Stimulated activated CD4-positive, alpha-beta T cell treated with anti-CD3 and anti-CD28 coated beads, TNF-alpha, amount 100 ng/mL, for 24 hours (primary cell): ENCODE measurements at places on chromosomes 1 and 21.

DNA sequence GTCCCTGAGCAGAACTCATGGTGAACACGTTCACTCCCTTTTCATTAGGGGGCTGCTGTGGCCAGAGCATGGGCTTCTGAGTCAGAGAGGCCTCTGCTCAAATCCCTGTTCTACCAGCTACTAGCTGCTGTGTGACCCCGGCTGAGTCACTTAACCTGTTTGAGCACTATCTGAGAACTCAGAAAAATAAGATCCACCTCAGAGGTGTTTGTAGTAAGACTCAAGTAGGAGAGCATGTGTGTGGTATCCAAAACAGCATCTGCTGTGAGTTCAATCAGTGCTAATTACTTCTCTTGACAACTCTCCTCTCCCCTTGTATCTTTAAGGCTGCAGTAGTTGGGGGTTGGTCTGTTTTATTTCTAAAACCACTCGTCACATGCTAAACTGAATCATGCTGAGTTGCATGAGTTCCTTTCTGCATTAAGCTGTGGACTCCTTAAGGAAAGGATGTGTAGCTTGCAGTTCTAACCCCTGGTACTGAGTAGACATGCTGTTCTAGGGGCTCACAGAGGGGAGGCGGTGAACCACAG lies 39.7 kb upstream of the JUN start:
- no peak for DNase-seq

GRCh38 chr1:84674021-84674420 lies 16.2 kb downstream of the SSX2IP start:
- DNase-seq, result no peak

DNA sequence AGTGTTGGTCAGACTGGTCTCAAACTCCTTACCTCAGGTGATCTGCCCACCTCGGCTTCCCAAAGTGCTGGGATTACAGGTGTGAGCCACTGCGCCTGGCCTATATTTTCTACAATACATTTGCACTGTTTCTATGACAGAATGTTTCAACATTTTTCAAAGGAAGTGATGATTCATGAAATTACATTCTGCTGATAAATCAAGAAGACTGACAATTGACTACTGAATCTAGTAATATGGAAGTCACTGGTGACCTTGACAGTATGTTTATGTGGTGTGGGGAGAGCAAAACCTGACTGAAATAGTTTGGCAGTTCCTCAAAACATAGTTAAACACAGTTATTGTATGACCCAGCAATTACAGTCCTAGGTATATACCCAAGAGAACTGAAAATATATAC lies 18.1 kb downstream of the LRIF1 start:
- no peak for DNase-seq

DNA sequence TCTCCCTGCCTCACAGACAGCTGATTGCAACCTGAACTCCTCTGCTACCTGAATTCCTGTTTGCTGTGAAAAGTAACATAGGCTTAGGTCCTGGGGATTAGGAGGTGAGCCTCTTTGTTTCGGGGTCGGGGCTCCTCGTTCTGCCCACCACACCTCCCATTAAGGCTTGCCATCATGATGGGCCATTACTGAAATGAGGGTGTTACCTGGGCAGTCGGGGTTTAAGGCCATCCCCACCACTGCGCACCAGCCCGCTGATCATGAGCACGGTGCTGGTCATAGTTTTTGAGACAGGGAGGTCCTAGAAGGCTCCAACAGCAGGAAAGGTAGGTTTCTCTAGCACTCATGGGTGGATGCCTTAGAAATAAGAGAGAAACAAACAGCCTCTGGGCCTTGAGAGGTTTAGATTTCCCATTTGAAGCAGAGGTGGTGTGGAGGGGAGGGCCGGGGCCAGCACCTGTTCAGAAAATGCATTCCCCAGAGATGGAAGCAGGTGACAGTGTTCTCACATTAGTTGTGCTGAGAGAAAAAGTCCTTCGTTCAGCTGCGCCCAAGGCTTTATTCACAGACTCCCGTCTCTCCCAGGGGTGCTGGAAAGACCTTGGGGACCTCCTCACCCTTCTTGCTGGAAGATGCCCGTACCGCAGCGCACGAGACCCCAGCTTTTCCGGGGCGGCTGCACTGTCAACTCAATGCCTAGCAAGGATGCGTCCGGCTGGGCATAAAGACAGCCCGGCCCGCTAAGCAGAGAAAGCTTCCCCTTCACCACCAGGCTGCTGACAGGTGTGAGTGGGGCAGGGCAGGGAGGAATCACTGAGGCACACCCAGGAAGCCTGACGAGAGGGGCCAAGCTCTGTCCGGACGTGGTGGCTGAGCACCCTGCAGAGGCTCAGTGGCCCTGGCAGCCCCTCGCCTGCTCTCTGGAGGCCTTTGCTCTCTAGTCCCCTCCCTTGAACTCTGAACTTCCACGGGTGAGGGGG lies 125.5 kb downstream of the PGBD5 start:
- DNase-seq, result no peak

DNA sequence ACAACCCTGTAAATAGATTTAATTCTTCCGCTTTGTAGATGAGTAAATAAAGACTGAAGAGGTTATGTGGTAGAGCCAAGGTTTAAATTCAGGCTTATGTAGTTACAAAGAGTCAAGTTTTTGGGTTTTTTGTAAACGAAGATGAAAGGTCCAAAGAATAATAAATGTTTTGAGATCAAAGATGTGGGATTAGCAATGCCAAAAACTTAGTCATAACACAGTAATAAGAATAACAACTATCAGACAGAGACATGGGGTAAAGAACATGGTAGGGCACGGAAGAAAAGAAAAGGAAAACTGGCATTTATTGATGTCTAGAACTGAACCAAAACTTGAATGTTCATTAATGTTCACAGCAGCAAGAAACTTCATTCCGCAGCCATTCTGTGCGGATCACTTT lies 42.9 kb downstream of the EXTL2 start:
- DNase-seq, result no peak

GRCh38 chr1:185539277-185539943 lies 194.8 kb upstream of the HMCN1 start:
- no peak for DNase-seq

GRCh38 chr1:59947047-59947938 lies 20.7 kb upstream of the CYP2J2 start:
- DNase-seq, result peak; percentile 15

- no peak for DNase-seq
Measured at GRCh38 chr1:227312361-227313025, 5.8 kb downstream of the CDC42BPA start.

GRCh38 chr1:26370591-26371382 lies 1.8 kb downstream of the ZNF683 start:
- no peak for DNase-seq

DNA sequence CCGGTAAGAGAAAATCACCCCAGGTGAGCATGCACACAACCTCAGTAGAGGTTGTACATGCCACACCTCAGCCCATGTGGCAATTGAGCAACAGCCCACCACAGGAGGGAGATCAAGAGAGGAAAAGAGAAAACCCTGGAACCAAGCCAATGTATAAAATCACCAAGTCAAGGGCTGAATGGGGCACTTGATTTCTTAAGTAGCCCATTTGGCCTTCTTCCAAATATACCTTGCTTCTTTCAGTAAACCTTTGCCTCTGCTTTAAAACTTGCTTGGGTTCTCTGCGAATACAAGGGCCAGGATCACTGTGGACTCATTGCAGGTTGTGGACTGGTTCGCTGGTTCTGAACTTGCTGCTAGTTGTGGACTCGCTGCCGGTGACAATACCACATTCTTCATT lies 1814.0 kb downstream of the PLA2G4A start:
- DNase-seq, result no peak

- no peak for DNase-seq
Measured at GRCh38 chr21:46452710-46453109, 6.0 kb upstream of the DIP2A start.

- DNase-seq, result peak; percentile 70
Measured at GRCh38 chr1:30801771-30802198, 44.2 kb upstream of the LAPTM5 start.

DNA sequence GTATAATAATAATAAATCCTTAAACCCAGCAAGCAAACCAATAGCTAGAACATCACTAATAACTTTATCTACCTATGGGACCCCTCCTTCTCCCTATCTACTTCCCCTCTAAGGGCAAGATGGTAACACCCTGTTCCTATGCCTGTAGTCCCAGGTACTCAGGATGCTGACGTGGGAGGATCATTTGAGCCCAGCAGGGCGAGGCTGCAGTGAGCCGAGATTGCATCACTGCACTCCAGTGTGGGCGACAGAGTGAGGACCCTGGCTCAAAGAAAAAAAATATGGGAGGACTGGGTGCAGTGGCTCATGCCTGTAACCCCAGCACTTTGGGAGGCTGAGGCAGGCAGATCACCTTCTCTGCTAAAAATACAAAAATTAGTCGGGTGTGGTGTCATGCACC lies 143.1 kb upstream of the SLC45A1 start:
- no peak for DNase-seq

GRCh38 chr1:20574686-20575540 lies 14.0 kb upstream of the CDA start:
- peak; percentile 5 for DNase-seq

GRCh38 chr21:14114251-14114650 lies 96.5 kb downstream of the LIPI start:
- DNase-seq, result no peak
